ENCODE measurements at places on chromosomes 6 and 20.

GRCh38 chr6:134079406-134079921 lies 27.0 kb upstream of the SLC2A12 start:
- DNase-seq = no peak

DNA sequence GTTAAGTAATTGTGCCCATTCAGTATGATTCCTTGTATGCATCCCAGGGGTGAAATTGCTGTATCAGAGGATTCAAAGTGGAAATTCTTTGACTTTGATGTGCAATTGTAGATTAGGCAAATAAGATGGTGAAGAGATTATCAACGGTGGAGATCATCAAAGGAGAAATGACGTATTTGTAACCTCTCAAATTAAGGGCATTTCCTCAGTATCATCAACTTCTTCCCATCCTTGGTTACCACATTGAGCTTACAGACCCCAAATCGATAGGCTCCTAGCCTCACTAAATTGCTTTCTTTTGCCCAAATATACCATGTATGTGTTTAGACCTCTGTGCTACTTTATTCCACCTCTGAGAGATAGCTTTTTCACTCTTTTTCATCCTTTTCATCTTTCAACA lies 213.1 kb upstream of the ZFP64 start:
- no peak for DNase-seq

- DNase-seq = no peak
Measured at GRCh38 chr20:10670501-10671220, 3.1 kb downstream of the JAG1 start.

DNA sequence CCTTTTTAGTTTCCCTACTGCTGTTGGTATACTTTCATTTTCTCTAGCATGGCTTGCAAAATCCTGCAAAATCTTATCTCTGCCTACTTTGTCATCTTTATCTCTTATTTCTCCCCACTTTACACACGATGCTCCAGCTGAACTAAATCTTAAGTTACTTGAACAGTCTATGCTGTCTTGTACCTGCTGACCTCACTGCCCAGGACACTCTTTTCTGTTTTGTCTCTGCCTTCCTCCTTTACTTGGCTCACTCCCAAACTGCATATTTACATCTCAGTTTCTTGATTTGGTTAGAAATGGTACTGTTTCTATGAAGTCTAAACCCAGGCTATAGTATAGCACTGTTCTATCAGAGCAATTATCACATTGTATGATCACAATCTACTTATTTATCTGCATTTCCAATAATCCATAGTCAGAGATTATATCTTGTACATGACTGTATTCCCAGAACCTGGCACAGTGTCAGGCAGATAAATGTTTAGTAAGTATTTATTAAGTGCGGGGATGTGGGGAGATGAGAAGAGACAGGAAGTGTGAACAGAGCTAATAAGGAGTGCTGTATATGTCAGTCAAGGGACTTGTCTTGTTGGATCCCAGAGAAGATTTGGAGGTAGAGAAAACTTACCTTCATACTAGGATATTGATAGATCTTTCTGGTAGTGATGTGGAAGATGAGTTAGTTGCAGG lies 57.6 kb downstream of the ADGRG6 start:
- no peak for DNase-seq

- DNase-seq = no peak
Measured at GRCh38 chr6:39585641-39586040, 139.6 kb downstream of the KIF6 start.

GRCh38 chr6:56291302-56291917 lies 44.0 kb upstream of the COL21A1 start:
- DNase-seq = no peak

GRCh38 chr20:47448429-47448828 lies 53.3 kb upstream of the NCOA3 start:
- no peak for DNase-seq

DNA sequence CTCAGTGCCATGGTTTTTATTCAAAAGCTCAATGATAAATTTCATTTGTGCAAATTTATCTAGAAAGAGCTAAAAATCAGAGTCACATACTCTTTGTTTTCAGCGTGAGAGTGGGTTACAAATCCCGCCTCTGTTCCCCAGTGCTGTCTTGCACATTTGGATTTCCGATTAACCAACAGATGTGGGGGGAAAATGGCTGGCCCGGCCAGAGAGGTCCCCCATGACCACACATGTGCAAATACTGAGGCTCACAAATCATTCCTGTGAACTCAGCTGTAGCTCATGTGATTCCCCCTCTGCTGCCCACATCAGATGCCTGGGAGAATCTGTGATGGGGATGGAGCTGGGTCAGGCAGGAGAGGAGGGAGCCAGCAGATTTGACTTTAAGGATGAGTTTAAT lies 168.7 kb downstream of the PAX1 start:
- DNase-seq = no peak

GRCh38 chr20:50246367-50247195 lies 56.0 kb downstream of the CEBPB start:
- no peak for DNase-seq

DNA sequence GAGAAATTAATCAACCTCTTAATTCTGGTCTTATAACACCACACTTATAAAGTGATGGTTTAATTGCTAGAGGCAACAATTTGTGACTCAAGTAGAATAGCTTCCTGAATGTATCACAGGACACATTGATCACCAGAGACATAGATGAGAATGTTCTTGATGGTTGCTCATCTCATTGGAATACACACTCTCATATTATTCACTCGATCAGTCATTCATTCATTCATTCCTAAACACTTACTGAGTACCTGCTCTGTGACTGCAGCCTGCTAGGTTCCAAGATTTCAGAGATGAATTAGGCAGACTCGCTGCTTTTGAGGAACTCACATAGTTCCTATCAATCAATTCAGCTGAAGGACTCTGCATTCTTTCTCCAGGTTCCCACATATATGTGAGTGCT lies 365.1 kb upstream of the SOX4 start:
- DNase-seq = no peak

- no peak for DNase-seq
Measured at GRCh38 chr6:33904050-33904746, 100.4 kb upstream of the MLN start.

GRCh38 chr20:33014336-33015113 lies 7.0 kb downstream of the BPIFB2 start:
- DNase-seq = no peak

GRCh38 chr6:126372626-126373025 lies 32.7 kb downstream of the CENPW start:
- no peak for DNase-seq

DNA sequence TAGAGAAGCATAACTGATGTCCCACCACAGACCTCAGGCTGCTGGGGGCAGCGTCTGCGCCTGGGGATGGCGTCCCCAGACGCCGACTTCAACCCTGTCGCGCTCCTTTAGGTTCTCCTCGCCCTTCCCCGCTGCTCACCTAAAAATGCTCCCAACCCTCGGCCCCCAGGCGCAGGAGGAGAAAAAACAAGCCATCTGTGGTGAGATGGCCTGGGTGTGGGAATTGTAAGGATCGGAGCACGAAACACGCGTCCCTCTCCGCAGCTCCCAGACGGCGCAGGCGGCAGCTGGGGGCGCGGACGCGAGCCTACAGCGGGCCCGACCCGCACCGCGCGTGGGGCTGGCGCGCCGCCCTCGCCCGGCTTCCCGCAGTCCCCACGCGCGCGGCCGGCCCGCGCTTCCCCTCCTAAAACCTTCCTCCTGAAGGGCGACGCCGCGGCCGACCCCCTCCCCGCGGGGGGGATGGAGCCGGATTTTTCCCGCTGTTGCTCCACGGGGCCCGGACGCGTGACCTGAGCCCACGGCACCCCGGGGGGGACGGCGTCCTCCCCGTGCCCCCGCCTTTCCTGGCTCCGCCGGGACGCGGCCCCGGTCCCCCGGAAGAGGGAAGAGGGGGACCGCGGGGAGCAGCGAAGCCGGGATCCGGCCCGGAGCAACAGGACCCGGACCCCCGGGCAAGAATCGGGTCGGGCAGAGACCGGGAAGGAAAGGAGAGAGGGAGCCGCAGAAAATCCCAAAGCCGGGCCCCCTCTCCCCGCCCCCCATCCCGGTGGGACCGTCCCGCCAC lies 611 bp downstream of the EPB41L2 start:
- peak; percentile 28 for DNase-seq

DNA sequence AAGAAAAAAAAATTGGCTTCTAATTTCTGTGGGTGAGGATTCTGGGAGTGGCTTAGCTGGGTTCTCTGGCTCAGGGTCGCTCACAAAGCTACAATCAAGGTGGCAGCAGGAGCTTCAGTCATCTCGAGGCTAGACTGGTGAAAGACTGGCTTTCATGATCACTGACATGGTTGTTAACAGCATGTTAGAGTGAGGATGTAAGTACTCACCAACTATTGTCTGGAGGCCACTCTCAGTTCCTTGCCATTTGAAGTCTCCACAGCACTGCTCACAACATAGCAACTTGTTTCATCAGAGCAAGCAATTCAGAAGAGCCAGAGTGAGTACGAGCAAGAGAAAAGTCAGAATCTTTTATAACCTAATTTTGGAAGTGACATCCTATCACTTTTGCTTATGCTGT lies 145.7 kb upstream of the PRSS16 start:
- no peak for DNase-seq

- no peak for DNase-seq
Measured at GRCh38 chr6:14860774-14861173, 385.1 kb upstream of the JARID2 start.

- DNase-seq = no peak
Measured at GRCh38 chr20:58498470-58499068, 16.6 kb downstream of the APCDD1L start.

DNA sequence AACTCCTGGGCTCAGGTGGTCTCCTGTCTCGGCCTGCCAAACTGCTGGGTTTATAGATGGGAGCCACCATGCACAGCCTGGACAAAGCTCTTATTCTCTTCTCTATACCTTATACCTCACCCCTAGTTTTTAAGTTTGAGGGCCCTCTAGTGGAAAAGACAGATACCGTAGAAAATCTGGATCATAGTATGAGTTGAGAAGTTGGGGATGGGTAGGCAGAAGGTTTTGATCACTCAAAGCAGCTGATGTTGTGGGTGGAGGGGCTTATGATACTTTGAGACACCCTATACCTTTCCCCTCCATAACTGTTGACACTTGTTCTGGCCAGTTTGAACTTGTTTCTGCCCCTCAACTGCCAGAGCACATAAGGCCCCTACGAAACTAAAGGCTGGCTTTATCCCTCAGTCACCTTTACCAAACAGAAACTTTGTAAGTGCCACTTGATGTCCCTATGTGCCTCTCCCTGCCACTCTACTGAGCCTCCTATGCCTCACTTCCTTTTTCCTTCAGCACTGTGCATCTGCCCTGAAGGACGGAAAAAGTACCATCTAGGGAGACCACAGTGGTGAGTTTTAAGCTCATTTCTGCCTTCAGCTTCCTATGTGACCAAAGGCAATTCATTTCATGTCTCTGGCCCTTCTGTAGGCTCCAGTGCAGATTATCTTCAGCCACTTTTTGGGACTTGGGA lies 28.6 kb downstream of the RALY start:
- DNase-seq = peak; percentile 52

- DNase-seq = no peak
Measured at GRCh38 chr6:8086755-8087306, 15.5 kb downstream of the EEF1E1 start.

GRCh38 chr6:42404484-42404883 lies 47.2 kb downstream of the TRERF1 start:
- DNase-seq = peak; percentile 59

- no peak for DNase-seq
Measured at GRCh38 chr6:50071921-50072320, 22.2 kb upstream of the DEFB112 start.

Measured in suppressor macrophage treated with lipopolysaccharide for 1 hour (primary cell).